Body of pancreas (tissue), 4 donors: ENCODE measurements at places on chromosomes 4 and X. TPM values are rescaled to one million over a fixed set of nuclear protein-coding genes. Genes with fewer than 3 reads are reported as not detected.

CABS1 gene
- total RNA-seq = not detected

IL2 gene
- total RNA-seq = not detected

GRCh38 chrX:128928636-128929035 is 594.7 kb downstream of the SMARCA1 start:
- H3K36me3 ChIP-seq = no peaks in the 10 kb centered on the region
- H3K27me3 ChIP-seq = no peaks in the 10 kb centered on the region
- no peak overlapping the region for H3K4me3 ChIP-seq
- no peaks in the 10 kb centered on the region for H3K4me1 ChIP-seq
- H3K27ac ChIP-seq = no peak overlapping the region
- no peak for DNase-seq

GRCh38 chr4:1166509-1167243 is 5.7 kb downstream of the SPON2 start:
- H3K4me1 ChIP-seq = peaks cover 11% of the 10 kb centered on the region
- no peaks in the 10 kb centered on the region for H3K27me3 ChIP-seq
- no peak overlapping the region for H3K4me3 ChIP-seq
- DNase-seq = no peak
- H3K36me3 ChIP-seq = no peaks in the 10 kb centered on the region

DNA sequence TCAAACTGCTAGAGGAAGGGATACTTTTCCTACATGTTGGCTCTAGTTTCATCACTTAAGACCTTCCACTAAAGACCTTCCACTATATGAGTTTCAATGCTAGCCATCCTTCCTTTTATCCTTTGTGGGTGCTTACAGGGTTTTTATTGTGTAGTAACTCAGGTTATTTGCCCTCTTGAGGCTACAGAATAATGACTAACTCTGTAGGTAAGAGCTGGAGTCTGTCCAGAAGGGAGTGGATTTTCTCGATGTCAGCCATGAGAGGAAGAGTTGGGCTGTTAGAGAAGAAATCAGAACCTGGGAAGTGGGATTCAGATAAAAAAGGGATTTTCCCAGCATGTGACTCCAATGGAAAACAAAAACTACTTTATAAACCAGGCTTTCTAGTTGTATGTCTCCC is 27.5 kb upstream of the HERC5 start:
- H3K4me3 ChIP-seq = no peak overlapping the region
- no peak overlapping the region for H3K27ac ChIP-seq
- no peaks in the 10 kb centered on the region for H3K36me3 ChIP-seq
- no peaks in the 10 kb centered on the region for H3K4me1 ChIP-seq
- H3K27me3 ChIP-seq = no peaks in the 10 kb centered on the region
- no peak for DNase-seq

CENPVL2 gene
- total RNA-seq = not detected

GRCh38 chr4:186058253-186058979 is 10.5 kb upstream of the TLR3 start:
- no peak overlapping the region for H3K4me3 ChIP-seq
- H3K4me1 ChIP-seq = no peaks in the 10 kb centered on the region
- H3K27ac ChIP-seq = no peak overlapping the region
- no peak for DNase-seq
- no peaks in the 10 kb centered on the region for H3K27me3 ChIP-seq

DNA sequence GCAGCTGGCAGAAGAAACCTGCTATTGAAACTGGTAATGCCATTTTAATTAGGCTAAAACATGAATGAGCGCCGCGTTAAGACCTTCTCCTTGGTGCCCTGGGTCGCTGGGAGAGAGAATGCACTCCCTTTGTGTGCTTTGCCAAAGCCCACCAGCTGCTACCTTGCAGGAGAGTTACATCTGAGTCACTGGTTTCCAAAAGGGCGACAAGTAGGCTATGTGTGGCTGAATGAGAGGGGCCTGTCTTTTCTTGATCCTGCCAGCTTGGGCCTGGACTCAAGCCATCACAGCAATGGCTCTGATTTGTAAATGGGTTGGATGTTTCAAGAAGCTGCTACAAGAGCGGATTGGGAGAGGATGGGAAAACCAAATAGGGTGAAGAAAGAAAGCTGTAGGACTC is 81.5 kb downstream of the NHS start:
- H3K27me3 ChIP-seq = no peaks in the 10 kb centered on the region
- no peaks in the 10 kb centered on the region for H3K4me1 ChIP-seq
- DNase-seq = no peak

DNA sequence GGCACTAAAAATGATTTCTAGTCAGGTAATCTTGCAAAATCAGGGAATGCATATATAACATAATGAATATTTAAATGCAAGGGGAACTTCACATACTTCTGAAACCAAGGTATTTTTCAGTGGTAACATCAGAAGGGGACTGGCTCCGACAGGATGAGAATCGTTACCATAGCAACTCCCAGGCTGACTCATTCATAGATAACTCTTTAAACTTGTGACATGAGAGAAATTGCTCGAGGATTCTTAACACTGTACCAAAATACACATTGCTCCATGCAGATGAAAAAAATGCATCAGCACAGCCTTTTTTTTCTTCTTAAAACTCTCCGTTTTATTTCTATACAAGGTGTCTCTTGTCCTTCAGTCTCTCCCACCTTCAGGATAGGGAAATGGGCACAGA is 114.3 kb downstream of the GABRB1 start:
- no peak overlapping the region for H3K4me3 ChIP-seq
- H3K36me3 ChIP-seq = no peaks in the 10 kb centered on the region
- no peaks in the 10 kb centered on the region for H3K4me1 ChIP-seq
- no peak for DNase-seq

GRCh38 chr4:73007526-73008100 is 61.9 kb downstream of the COX18 start:
- H3K36me3 ChIP-seq = no peaks in the 10 kb centered on the region
- no peak overlapping the region for H3K27ac ChIP-seq
- DNase-seq = no peak
- H3K4me3 ChIP-seq = no peak overlapping the region
- no peaks in the 10 kb centered on the region for H3K27me3 ChIP-seq
- no peaks in the 10 kb centered on the region for H3K4me1 ChIP-seq

DNA sequence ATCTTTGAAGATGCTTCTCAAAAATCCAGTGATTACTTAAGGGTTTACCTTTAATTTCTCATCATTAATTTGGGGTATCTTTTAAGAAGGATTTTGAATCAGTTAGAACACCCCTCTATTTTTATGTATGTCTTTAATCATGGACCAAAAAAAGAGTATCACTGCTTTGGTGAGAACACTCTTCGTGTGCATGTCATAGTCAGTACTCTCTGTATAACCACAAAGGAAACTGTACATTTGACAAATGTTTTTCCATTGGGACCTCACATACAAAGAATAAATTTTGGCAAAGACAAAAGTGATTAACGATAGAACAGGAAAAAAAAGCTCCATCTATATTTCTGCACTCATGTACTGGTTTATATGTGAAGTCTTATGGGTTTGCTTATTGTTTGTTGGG is 31.3 kb downstream of the FAM241A start:
- H3K27ac ChIP-seq = no peak overlapping the region
- no peak overlapping the region for H3K4me3 ChIP-seq
- H3K4me1 ChIP-seq = no peaks in the 10 kb centered on the region
- no peaks in the 10 kb centered on the region for H3K36me3 ChIP-seq
- no peak for DNase-seq
- H3K27me3 ChIP-seq = no peaks in the 10 kb centered on the region

LPAR4 gene
- total RNA-seq = 3.0 TPM

RBMXL3 gene
- total RNA-seq = not detected

DNA sequence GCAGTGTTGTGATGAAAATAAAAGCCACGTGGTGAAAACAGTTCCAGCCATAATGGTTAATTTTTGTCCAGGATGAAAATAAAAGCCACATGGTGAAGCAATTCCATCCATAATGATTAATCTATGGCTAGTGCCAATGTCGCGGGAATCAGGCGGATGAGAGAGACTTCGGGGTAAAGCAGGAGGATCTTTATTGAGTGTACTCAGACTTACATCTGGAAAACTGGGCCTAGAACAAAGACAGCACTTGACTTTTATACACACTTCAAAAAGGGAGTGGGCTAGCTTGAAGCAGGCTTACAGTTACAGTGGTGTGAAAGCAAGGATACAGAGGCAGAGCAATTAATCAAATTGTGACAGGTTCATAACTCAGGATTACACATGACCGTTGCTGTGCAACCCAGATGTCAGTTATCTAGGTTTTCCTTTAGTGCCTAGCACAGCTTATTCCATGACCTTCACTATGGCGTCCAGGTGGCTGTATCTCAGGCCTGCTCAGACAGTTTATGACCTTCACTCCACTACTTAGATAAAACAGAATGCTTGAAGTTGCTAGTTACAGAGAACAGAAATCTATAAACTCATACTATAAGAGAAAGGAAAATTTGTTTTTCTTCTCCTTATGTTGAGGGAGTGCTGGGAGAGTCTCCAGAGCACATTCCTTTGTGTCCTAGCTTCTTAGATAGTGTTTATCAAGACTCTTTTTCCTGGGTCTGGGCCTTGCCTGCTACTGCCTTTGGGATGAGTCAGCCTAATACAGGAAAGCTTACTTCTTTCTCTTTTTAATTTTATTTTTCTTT is 5.9 kb upstream of the PLA2G12A start:
- H3K4me1 ChIP-seq = peaks cover 41% of the 10 kb centered on the region
- no peaks in the 10 kb centered on the region for H3K36me3 ChIP-seq
- peak overlapping the region; percentile 39 for H3K27ac ChIP-seq
- no peaks in the 10 kb centered on the region for H3K27me3 ChIP-seq
- H3K4me3 ChIP-seq = no peak overlapping the region

PRDM5 gene
- 36.3 TPM for total RNA-seq

KLHL13 gene
- total RNA-seq = 3.0 TPM

DNA sequence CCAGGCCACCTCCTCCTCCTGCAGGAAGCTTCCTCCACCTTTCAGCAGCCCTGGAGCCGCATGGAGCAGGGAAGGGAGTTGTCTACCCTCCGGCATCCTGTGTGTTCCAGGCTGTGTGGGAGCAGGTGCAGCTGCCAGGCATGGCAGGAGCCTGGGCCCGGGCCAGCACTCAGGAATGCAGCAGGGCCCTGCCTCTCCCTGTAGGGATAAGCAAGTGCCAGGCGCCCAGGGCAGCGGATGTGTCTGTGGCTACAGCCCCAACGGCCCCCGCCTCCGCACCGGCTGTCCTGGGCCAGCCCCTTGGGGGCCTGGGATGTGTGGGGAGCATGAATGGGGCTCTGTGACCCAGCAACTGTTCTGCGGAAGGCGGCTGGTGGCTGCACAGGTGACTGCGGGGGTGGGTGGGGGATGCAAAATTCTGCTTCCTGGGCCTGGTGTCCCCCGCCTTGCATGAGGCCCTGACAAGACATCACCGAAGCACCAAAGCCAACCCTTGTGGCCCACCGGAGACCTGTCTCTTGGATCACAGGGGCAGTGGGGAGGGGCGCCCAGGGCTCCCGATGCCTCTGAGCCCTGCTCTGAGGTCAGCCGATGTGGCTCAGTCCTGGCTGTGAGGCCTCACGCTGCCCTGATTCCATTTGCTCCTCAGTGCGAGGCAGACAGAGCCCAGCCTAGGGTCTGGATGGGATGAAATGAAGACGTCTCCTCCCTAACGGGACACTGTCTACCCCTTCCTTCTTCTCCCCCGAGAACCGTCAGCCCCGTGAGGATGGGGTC is 1.4 kb upstream of the DOK7 start:
- no peaks in the 10 kb centered on the region for H3K36me3 ChIP-seq
- DNase-seq = peak; percentile 96
- peaks cover 41% of the 10 kb centered on the region for H3K4me1 ChIP-seq
- H3K4me3 ChIP-seq = no peak overlapping the region
- no peaks in the 10 kb centered on the region for H3K27me3 ChIP-seq
- peak overlapping the region; percentile 81 for H3K27ac ChIP-seq

FABP2 gene
- not detected for total RNA-seq

DMRTC1 gene
- not detected for total RNA-seq

PPP4R3C gene
- total RNA-seq = not detected

GRCh38 chr4:120225527-120225926 is 158.9 kb upstream of the MAD2L1 start:
- no peaks in the 10 kb centered on the region for H3K36me3 ChIP-seq
- no peaks in the 10 kb centered on the region for H3K27me3 ChIP-seq
- H3K4me3 ChIP-seq = no peak overlapping the region
- H3K27ac ChIP-seq = no peak overlapping the region
- DNase-seq = no peak

DNA sequence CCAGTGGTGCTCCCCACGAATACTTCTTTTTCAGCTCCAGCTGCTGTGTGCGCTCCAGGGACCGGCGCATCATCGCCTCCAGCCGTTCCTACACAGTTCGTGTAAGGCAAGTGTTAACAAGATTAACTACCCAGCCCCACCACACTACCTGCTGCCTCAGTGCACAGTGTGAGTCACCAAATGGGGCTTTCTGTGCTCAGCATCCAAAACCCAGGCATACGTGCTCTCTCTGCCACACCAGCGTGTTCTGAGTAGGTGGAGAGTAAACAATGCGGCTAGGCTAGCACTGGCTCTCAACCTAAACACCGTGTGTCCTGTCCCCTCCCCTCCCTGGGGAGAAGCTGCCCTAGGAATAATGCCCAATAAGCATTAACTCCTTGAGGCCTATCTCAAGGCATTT is 60.0 kb downstream of the MAP7D2 start:
- no peaks in the 10 kb centered on the region for H3K4me1 ChIP-seq
- no peaks in the 10 kb centered on the region for H3K36me3 ChIP-seq
- no peak for DNase-seq
- no peak overlapping the region for H3K27ac ChIP-seq
- H3K27me3 ChIP-seq = no peaks in the 10 kb centered on the region

GRCh38 chr4:114043116-114043515 is 63.7 kb upstream of the ARSJ start:
- no peaks in the 10 kb centered on the region for H3K27me3 ChIP-seq
- H3K4me1 ChIP-seq = peaks cover 5% of the 10 kb centered on the region
- no peak overlapping the region for H3K27ac ChIP-seq
- H3K4me3 ChIP-seq = no peak overlapping the region
- DNase-seq = no peak

DNA sequence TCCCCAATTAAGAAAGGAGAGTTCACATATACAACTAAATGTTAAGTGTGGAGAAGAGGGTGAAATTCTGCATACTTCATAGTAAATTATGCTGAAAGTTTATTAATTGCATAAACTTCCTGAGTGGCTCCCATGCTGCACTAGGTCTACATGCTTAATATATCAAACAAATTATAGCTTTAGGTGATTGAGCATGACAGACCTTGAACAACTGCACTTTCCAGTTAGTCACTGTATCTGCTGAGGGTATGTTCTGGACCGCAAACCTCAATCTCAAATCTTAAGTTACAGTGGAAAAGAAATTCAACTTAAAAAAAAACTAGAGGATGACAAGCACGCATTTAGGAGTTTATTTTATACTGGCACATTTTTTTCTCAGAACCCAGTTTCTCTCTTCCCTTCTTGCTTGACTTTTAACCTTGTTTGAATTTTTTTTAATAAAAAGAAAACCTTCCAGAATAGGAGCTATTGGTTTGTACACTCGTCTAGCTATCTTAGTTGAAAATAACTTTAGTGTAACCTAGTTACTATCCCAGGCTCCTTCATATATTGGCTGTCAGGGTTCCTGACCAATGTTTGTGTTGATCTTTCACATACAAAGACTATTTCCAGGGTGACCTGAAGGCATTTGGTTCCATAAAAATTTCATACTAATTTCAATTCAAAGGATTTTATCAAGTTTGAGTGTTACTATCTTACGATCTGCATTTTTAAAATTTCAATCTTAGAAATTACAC is 10.2 kb upstream of the FAM120C start:
- no peak overlapping the region for H3K27ac ChIP-seq
- H3K36me3 ChIP-seq = no peaks in the 10 kb centered on the region
- H3K4me1 ChIP-seq = no peaks in the 10 kb centered on the region
- H3K4me3 ChIP-seq = no peak overlapping the region

GRCh38 chrX:132858018-132858417 is 100.4 kb downstream of the HS6ST2 start:
- no peak overlapping the region for H3K4me3 ChIP-seq
- no peaks in the 10 kb centered on the region for H3K4me1 ChIP-seq
- H3K36me3 ChIP-seq = no peaks in the 10 kb centered on the region
- no peak overlapping the region for H3K27ac ChIP-seq

GRCh38 chrX:16882169-16882568 is 12.0 kb upstream of the RBBP7 start:
- no peaks in the 10 kb centered on the region for H3K27me3 ChIP-seq
- H3K27ac ChIP-seq = peak overlapping the region; percentile 81
- H3K4me1 ChIP-seq = peaks cover 4% of the 10 kb centered on the region
- H3K4me3 ChIP-seq = no peak overlapping the region
- no peaks in the 10 kb centered on the region for H3K36me3 ChIP-seq
